ENCODE measurements at places on chromosomes 7 and 10.

DNA sequence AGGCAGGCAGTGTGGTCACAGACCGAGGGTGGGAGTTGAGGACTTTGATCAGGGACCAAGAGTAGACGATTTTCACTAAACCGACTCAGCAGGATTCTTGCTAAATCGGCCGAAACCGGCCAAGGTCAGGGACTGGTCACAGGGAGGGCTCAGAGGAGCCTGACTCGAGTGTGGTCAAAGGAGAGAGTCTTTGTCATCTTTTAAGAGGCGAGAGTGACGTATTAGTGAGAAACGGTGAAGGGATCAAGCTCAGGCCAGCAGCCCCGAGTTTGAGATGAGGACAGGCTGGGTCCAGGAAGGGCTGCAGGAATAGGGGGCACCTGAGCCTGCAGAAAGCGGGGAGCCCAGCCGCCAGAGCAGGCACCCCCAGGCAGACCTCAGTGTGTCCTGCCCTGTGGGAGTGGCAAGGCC is 41.6 kb upstream of the FAM20C start:
- DNase-seq, result no peak

DNA sequence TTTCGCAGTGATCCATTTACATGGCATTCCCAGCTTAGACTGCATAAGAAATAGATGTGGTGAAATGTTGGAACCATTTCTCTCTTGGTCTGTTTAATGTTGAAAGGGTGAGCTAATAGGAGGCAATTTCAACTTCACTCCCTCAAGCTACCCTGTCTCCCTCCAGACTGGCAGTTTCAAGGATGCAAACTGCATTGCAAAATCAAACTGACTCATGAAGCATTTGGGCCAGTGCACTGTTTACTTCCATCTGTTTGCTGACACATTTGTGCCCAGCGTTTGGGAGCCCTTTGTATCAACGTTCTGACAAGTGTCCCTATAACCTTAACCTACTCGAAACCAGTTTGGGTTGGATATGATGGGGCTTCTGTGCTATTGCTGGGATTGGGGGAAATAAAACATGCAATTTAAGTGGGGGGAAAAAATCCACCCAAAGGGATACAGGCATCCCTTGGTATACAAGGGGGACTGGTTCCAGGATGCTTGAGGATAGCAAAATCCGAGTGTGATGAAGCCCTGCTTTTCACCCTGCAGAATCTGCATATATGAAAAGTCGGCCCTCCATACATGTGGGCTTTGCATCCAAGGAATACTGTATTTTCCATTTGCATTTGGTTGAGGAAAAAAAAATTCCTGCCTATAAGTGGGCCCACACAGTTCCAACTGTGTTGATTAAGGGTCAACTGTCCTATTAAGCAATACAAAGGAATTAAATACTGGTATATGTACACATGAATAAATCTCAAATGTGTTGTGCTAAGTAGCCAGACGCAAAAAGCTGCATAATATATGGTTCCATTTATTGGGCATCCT is 15.6 kb downstream of the RHEB start:
- DNase-seq, result no peak

DNA sequence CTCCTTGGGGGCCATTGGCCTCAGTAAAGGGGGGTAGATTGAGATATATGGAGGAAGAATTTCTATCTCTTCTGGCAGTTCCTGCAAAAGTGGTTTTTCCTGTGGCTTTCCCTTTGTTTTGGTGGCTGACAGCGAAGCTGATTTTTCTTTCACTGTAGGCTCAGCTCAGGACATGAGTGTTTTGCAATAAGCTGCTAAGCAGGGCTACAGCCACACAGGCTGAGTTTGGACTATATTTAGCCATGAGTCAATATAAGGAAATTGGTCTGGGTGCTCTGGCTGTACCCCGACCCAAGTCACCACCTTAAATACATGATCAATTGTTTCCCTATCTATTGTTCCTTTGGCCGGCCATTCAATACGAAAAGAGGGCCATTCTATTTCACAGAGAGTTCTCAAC is 212.7 kb upstream of the KCND2 start:
- no peak for DNase-seq

GRCh38 chr10:61964949-61965702 is 63.6 kb downstream of the ARID5B start:
- no peak for DNase-seq

GRCh38 chr7:47080816-47081215 is 501.1 kb downstream of the TNS3 start:
- no peak for DNase-seq

DNA sequence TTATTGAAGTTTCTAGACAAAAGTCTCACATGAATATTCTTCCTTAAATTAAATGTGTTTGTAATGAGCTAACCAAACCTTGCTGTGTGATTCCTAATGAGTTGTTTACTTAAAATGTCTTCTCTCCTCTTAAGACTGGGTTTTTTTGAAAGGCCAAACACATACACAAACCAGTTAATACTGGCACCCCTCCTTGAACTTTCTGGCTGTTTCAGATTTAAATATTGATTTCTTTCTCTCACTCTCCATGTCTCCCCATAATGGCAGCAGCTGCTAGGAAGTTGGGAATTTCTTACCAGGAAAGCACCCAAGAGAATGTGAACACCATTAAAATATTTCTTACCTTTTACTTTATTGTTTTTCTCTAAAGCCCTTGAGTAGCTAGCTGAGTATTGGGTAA is 11.4 kb upstream of the PTN start:
- no peak for DNase-seq

GRCh38 chr7:127941476-127942210 is 89.6 kb downstream of the LRRC4 start:
- no peak for DNase-seq

DNA sequence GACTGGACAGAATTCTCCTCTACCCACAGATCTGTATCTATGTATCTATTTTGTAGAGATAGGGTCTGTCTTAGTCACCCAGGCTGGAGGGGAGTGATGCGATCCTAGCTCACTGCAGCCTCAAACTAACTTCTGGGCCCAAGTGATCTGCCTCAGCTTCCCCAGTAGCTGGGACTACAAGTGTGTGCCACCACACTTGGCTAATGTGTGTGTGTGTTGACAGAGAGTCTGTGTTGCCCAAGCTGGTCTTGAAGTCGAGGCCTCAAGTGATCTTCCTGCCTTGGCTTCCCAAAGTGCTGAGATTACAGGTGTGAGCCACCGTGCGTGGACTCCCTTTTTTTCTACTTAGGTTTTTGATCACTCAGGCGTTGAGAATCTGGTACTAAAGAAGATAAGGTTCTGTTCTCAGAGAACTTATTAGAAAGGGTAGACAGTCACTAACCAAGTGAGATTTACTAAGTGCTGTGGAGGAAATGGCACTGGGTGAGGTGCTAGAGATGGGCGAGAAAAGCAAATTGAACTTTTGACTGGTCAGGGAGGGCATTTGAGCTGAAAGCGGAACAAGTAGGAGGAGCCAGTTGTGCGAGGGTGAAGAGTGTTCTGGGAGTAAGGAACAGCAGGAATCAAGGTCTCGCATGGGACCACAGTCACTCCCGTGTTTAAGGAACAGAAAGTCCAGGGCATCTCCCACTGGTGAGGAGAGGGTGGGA is 18.0 kb downstream of the NDUFB2 start:
- DNase-seq, result no peak

DNA sequence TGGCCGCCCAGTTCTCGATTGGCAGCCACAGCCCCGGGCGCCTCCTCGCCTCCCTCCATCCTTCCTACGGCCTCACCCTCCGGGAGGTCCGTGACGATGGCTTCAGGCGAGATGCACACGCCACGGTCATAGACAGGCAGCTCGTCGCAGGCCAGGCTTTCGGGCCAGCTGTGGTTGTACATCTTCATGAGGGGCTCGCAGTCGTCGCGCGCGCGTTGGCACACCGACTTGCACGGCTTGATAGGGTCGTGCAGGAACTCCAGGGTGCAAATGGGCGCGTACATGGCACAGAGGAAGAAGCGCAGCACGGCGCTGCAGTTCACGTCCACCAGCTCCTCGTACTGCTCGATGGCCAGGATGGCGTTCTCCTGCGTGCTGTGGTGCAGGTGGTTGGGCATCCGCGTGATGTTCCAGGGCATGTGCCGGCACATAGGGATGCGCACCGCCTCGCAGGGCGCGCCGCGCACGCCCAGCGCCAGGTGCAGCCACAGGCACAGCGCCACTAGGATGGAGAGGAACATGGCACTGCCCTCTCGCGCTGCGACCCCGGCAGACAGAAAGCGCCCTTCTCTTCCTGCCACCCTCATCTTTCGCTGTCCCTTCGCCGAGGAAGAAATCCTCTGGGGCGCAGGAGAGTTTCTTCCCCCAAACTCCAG is 472 bp downstream of the SFRP4 start:
- no peak for DNase-seq

DNA sequence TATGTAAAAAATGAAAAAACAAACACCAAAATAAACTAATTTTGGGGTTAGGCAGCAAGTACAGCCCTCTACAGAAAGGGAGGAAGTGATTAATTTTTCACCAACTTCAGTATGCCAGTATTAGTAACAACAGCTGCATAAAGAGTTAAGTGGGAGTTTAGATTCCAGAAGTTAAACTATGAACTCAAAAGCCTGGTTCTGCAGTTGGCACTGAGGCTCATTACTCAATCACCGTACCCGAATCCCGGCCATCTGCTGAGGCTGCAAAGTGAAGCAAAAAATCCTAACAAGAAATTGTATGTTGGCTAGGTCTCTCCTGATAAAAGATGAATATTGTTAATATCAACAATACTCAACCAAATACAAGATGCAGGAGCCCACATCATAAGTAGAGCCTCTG is 4.0 kb downstream of the NUDT5 start:
- no peak for DNase-seq

- no peak for DNase-seq
Observed at GRCh38 chr7:2971914-2972834, 71.5 kb downstream of the CARD11 start.

GRCh38 chr10:93379731-93380575 is 102.2 kb downstream of the MYOF start:
- DNase-seq, result no peak

DNA sequence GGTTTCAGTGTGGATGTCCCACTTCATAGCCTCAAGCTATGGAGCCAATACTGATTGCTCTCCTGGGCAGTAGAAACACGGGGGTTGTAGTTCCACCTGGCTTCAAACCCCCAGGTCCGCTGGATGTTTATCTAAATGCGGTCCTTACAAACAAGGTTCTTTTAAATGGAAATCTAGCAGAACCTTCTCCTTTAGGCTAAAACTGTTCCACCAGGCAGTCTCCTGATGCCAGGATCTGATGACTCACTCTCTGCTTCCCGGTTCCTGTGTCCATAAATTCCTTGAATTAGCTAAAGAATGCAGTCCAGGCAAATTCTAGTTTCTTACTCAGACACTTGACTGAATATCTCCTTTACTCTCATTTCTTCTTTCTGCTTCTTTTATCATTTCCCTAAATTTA is 108.4 kb upstream of the FAM3C start:
- no peak for DNase-seq

- peak; percentile 89 for DNase-seq
Observed at GRCh38 chr7:43869006-43869866, at the start of gene MRPS24. Gene MRPS24, minus strand, starts transcription at chr7:43869517. Its CDS starts 22 bp downstream, at chr7:43869495.

- DNase-seq, result peak; percentile 2
Observed at GRCh38 chr7:147245274-147245673, 1128.7 kb downstream of the CNTNAP2 start.

DNA sequence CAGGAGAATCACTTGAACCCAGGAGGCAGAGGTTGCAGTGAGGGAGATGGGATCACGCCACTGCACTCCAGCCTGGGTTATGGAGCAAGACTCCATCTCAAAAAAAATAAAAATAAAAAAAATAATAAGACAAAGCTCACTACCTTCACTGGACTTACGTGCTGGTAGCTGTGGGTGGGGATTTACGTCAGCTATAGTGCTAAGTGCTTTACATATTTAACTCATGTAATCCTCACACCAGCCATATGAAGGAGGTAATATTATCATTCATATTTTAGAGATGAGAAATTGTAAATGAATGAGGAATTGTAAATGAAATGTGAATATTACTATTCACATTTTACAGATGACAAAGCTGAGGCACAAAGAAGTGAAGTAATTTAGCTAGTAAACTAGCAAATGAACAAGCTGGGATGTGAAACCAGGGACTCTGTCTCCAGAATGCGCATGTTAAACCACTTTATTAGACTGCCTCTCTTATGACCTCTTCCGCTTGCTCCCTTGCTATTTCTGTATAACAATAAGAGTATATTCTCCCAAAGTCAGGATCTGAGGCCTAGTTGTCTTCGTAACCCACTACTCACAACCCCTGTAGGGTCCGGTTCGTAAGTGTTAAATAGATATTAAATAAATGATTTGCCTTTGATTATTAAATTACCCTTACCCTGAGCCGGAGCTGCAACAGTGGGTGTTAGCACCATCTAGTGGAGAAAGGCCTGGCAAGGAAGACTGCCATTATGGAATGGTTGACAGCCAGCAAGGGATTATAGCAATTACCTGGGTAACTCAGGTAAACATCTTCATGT is 70.2 kb downstream of the HTR7 start:
- DNase-seq, result no peak

DNA sequence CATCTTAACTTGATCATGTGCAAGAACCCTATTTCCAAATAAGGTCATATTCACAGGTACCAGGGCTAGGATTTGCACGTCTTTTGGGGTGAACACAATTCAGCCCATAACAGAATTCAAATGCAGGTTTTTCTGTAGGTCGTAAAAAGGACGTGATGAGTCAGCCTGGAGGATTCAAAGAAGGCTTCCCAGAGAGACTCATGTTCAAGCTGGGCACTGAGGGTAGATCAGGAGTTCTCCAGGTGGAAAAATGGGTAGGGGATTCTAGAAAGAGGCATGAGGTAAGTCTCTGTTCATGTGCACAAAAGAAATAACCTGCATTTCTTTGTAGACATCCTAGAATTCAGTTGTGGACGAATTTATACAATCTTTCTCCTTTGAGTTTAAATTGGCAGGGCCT is 160.4 kb downstream of the RPS24 start:
- DNase-seq, result no peak

DNA sequence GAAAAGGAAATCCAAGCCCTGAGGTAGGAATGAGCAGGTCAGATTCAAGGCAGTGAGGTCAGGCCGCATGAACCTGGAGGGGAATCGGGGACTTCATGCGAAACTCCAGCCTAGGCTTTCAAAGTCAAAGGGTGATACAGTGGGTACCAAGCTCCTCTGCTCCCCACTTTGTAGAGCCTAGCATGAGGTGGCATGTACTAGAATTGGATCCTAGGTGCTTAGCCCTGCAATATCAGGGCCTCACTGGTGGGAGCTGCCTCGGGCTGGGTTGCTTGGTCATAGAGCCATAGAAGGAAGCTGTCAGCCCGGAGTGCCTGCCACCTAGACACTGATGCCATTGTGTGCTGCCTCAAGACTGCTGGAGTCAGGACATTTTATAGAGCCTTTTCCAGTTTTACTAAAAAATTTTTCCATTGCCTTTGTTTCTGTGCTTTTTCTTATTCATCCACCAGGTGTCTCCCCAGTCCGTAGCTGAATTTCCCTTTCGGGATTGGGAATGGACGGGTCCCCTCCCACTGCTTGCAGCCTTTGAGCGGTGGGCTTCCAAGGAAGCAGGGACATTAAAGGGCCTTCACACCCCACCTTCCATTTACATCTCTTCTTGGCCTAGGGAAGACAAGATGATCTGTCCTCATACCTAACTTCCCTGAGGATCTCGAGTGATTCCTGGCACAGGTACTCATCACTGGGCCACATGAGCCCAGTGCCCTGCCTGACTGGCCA is 5.5 kb upstream of the LZTS2 start:
- DNase-seq, result no peak

Data from GM12892 (cell line).